ENCODE measurements at places on chromosomes 16 and 17.

DNA sequence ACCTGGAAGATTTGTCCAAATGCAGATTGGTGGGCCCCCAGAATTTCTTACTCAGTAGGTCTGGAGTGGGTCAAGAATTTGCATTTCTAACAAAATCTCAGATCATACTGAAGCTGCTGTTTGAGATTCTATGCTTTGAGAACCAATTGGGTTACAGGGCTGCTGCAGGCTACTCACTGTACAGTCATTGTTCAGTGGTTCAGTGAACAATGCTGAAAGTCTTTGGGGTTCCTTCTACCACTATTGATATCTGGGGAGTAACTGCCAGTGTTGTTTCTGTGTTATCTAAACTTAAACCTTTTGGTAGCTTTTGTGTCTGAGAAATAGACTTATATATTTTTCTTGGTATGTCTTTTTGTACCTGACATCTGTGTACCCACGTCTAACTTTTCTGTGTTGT is 187.5 kb downstream of the TANC2 start:
- no peak for DNase-seq

- DNase-seq = no peak
Measured at GRCh38 chr16:67430977-67431774, at the start of gene HSD11B2. HSD11B2 (plus strand) TSS chr16:67431121; CDS start chr16:67431249, 128 bp downstream.

- DNase-seq = no peak
Measured at GRCh38 chr17:21339011-21339410, 37.1 kb upstream of the KCNJ12 start.

GRCh38 chr17:74280093-74280513 is 6.1 kb downstream of the DNAI2 start:
- DNase-seq = no peak

DNA sequence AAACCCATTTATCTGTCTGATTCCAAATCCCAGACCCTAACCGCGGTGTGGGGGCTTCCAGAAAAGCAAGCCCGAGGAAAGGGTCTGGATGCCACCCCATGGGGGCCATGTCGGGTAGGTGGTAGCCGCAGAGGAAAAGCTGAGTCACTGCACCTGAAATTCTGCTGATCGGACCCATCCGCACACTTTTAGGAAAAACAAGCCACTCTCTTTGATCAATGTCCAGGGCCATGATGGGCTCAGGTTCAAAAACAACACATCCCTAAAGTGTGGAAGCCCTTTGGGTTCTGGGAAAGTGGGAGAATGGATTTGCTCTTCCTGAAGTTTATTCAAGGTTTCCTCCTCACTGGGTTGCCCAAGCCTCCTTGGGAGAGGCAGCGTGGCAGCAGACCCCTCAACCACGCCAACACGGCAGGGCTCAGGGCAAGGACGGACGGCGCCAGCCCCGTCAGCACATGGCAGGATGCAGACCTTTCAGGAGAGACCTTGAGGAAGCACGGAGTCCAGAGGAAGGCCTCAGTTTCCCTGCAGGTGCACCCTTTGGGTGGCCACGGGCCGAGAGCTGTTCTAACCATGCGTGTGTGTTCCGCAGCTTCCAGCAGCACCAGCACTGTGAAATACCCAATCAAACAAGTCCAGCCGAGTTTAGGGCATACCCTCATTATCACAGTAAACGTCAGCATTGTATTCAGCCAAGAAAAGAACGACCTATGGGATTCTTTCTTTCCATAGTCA is 367.0 kb downstream of the FOXL1 start:
- DNase-seq = no peak
